ENCODE measurements at places on chromosomes 6 and 20. TPM values are rescaled to one million over a fixed set of nuclear protein-coding genes. Genes with fewer than 3 reads are reported as not detected.
A peak's percentile ranks its signal among the peaks of the same experiment; 100 is the strongest.

DNA sequence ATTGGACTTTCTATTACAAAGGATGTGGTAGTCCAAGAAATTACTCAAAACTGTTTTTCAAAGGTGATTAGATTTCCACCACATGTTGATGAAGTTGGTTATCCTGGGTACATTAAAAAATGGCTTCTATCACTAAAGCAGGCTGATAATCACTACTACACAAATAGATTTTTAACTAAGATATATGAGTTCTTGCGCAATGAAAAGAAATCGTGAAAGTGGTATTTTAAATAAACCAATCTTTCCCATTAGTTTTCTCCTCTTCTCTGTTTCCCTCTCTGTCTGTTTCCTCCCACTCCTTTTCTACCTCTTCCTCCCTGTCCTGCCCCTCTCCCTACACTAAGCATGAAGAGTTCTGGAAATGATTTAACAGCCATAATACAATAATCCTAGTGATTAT lies 487.9 kb upstream of the CITED2 start:
- no peak for DNase-seq

DNA sequence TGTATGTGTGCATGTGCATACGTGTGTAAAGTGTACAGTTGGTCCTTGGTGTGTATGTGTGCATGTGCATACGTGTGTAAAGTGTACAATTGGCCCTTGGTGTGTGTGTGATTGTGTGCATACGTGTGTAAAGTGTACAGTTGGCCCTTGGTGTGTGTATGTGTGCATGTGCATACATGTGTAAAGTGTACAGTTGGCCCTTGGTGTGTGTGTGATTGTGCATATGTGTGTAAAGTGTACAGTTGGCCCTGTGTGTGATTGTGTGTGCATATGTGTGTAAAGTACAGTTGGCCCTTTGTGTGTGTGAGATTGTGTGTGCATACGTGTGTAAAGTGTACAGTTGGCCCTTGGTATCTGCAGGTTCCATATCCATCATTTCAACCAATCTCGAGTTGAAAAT lies 5.1 kb upstream of the LIME1 start:
- DNase-seq = no peak

DNA sequence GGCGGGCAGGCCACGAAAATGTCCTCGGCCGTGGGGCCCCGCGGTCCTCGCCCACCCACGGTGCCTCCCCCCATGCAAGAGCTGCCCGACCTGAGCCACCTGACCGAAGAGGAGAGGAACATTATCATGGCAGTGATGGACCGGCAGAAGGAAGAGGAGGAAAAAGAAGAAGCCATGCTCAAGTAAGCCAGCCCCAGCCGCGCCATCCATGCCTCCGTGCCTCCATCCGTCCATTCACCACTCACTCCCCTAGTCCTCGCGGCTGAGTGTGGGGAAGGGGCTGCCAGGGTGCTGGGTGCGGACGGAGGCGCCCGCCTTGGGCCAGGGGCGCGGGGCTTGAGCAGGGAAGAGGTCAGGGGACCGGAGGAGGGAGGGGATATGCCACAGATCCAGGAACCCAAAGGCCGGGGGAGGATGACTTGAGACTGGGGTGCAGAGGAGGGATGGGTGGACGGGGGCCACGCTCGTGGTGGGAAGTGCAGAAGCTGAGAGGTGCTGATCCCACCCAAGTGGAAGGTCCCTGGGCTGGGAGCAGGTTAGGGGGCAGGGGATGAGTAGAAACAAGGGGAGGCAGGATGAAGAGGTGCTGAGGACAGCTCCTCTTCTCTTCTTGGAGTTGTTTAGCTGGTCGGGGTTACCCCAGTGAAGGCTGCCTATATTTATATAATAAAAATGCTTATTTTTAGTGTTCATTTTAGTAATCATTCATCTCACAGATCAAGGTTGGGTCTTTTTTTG lies 825 bp downstream of the RIMS1 start:
- DNase-seq = peak; percentile 6

- DNase-seq = no peak
Observed at GRCh38 chr6:73630401-73630800, 23.4 kb downstream of the SLC17A5 start.

DNA sequence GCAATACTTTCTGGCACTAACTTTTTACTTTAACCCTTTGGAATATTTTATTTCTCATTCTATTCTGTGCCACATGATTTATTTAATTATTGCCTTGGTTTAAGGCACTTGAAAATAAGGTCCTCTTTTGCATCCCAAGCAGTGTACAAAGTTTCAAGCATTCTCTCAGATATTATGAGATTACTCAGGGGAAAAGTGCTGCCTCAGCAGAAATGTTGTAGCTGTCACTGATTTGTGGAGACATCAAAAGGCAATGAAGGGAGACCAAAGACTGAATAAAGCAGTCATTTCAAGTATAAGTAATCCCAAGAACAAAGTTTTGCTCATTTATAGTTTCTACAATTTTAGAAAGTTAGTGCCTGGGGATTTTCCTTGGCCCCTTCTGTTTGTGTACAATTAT lies 253.0 kb downstream of the RNF144B start:
- DNase-seq = no peak

SLC52A3 gene
- polyA plus RNA-seq = 0.35 TPM

AVP gene
- 1.2 TPM for polyA plus RNA-seq
